ENCODE measurements at places on chromosomes 5 and 9. TPM values are rescaled to one million over a fixed set of nuclear protein-coding genes. Genes with fewer than 3 reads are reported as not detected.
A peak's percentile ranks its signal among the peaks of the same experiment; 100 is the strongest.

EXOC3 gene
- 55.4 TPM for total RNA-seq

DNA sequence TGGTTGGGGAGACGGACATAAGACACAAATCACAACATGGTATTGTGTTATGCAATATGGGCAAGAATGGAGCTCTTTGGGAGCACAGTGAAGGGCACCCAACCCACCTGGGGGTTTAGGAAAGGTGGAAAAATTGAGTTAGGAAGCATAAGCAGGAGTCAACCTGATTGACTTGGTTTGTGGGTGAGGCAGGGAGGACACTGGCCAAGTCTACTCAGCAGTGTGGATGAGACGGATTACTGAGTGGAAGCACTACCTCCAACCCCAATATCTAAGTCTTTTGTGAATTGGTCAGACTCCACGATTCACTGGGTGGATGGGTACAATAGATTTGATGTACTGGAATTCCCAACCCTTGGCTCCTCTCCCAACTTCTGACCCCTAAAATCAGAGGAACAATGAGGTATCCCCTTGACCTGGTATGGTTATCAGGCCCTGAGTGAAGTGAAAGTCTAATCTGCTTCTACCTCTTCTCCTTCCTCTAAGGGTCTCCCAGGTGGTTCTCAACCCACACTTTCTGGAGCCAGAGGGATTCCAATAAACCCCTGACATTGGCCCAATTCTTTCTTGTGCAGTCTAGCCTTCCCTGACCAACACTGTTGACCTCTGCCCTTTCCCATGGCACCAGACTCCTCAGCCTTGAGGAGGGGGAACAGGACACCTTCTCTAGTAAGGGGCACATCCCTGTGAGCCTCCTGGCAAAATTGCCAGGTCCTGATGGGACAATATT lies 5.2 kb downstream of the EGR1 start:
- no peak for DNase-seq

TLX3 gene
- 161 TPM for total RNA-seq

DNA sequence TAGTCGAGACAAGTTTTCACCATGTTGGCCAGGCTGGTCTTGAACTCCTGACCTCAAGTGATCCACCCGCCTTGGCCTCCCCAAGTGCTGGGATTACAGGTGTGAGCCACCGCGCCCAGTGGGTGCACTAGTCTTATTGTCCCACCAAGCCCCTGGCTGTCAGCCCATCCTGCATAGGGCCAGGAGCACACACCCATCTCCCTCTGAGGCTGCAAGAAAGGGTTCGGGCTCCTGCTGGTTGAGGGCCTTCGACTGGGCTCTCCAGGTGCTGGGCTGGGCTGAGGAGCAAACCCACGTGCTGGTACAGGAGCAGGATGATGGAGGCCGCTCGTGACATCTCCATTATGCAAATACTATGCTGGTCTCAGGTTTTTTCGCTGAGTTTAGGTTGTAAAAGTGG lies 25.1 kb upstream of the RNF130 start:
- DNase-seq, result no peak

IFNA2 gene
- not detected for total RNA-seq

DNA sequence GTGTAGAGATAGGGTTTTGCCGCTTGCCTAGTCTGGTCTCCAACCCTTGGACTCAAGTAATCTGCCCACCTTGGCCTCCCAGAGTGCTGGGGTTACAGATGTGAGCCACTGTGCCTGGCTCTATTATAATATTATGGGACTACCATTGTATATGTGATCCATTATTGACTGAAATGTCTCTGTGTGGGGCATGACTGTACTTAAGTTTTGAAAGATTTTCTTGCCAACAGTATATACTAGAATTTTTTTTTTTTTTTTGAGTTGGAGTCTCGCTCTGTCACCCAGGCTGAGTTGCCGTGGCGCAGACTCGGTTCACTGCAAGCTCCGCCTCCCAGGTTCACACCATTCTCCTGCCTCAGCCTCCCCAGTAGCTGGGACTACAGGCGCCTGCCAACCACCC lies 17.8 kb downstream of the SPIN1 start:
- no peak for DNase-seq

DNA sequence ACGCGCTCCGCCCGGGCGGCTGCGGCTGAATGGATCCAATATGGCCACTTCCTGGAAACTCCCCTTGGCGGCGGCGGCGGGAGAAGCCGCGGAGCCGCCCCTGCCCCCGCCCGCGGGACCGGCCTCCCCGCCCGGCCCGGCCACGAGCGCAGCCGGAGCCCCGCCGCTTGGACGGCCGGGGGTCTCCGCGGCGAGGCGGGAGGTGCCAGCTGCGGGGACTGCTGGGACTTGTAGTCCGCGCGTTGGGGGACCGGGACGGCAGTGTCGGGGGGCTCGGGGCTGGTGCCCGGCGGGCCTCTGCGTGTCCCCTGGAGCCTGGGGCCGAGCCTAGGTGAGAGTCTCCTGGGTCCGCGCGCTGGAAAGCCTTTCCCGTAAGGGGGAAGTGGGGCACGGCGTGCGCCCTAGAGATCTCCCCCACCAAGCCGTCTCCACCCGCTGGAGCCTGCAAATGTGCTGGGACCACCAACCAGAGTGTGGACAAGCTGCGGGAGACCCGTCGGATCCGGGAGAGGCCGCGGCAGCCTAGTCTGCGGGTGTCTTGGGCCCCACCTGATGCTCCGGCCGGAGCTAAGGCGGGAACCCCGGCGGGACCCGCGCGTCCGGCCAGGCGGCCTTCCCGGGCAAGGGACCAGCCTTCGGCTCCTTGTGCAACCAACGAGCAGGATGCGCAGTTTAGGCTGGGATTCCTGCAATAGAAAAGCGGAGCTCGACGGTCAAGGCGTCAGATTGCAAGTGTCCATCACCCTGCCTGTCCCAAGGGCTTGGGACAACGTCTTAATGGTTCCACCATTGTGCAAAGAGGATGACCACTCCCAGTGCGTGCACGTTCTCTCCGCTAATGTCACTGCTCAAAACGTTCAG lies at the start of gene SEPTIN8:
Gene SEPTIN8 (minus strand): TSS at position 31 of the 861 bp plus-strand sequence. CDS start 102 bp downstream, outside the sequence.
- DNase-seq, result peak; percentile 61

- no peak for DNase-seq
These were observed 416.6 kb upstream of the CLINT1 start for GRCh38 chr5:158275511-158275910.

- DNase-seq, result no peak
These were observed 124.4 kb upstream of the NMUR2 start for GRCh38 chr5:152529440-152529839.

- no peak for DNase-seq
These were observed 76.5 kb downstream of the DAP start for GRCh38 chr5:10684303-10685086.

- no peak for DNase-seq
These were observed 292.7 kb downstream of the RAB3C start for GRCh38 chr5:58875599-58875998.

GRCh38 chr9:122930541-122931225 lies 629 bp downstream of the ZBTB26 start:
- no peak for DNase-seq

DNA sequence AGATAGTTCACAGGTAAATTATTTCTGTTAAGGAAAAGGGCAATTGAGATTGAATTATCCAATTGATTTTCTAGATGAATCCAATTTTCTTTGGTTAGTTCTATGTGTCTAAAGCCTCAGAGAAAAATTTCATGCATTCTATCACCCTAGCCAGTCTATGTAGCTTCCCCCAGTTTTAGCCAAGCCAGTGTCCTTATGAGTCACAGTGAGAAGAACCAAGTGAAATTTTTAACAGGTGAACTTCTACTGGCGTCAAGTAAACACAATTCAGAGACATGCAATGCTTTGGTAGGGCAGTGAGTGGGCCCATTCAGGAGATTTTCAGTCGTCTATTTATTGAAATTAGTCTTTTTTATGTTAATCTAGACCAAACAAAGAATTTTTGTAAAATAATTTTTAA lies 1077.4 kb upstream of the ARRDC3 start:
- DNase-seq, result no peak

ENTREP1 gene
- total RNA-seq, result 1.0 TPM

- DNase-seq, result no peak
These were observed 29.5 kb downstream of the CCNH start for GRCh38 chr5:87383216-87383615.

BTNL3 gene
- not detected for total RNA-seq

DNA sequence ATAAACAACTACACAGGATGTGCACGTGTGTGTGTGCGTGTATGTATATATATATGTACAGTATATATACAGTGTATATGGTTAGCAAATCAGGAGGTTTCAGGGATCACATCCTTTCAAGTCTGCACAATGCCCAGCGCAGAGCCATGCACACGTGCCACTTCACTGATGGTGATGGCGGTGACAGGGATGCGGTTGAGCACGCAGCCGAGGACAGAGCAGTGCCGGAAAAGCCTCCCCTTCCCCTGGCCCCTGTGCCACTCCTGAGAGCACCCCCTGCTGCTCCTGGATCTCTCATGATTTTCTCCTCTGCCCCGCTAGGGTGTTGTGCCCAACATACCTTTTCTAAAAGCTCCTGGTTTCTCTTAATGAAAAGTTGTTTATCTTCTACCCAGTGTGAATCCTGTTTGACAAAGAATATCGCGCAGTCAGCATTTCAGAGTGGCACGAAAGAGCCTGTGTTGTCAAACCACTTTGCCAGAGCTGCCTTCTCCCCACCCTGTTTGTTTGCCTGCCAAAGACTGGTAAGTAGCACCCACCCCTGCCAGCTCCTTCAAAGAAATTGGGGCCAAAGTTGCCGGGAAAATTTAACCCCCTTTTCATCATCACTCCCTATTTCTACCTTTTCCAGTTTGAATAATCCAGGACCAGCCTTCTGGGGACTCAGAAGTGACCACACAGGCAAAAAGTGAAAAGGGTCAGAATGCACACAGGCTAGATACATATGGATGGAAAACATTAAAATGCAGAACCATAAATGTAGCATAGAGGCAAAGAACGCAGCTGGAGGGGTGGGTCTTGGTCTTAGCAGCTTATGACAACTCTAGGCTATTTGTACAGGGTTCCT lies 126.2 kb upstream of the DPYSL3 start:
- no peak for DNase-seq

GRCh38 chr5:94562327-94562971 lies 56.0 kb downstream of the KIAA0825 start:
- no peak for DNase-seq

ARL14EPL gene
- total RNA-seq, result not detected

GRCh38 chr9:4356306-4356705 lies 56.4 kb upstream of the GLIS3 start:
- DNase-seq, result no peak

GRCh38 chr5:63127054-63127453 lies 548.4 kb downstream of the LRRC70 start:
- no peak for DNase-seq

GRCh38 chr9:128192601-128193371 lies 1.4 kb upstream of the CIZ1 start:
- peak; percentile 73 for DNase-seq

DNA sequence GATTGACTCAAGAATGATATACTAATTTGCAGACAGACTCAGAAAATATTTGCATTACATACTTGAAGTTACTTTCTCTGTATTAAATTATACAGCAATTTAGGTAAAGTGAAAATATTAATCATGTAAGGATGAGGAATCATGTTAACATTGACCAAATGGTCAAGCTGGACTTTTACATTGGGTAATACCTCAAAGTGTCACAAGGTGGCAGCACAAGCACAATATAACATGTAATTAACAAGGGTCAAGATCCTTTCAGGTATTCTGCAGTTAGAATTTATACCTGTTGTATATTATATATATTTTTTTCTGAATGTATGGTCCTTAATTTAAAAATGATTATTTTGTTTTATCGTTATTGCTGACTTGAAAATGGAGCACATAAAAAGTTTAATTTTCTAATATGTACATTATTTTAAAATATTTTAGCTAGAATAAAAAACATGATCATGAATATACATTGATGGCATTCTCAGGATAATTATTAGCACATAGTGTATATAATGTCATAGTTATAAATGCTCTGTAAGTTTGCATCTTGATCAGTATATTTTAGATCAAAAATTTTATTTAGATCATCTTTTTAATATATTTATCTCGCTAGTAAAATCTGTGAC lies 8.6 kb downstream of the HAPLN1 start:
- no peak for DNase-seq

OTP gene
- 0.17 TPM for total RNA-seq

DNA sequence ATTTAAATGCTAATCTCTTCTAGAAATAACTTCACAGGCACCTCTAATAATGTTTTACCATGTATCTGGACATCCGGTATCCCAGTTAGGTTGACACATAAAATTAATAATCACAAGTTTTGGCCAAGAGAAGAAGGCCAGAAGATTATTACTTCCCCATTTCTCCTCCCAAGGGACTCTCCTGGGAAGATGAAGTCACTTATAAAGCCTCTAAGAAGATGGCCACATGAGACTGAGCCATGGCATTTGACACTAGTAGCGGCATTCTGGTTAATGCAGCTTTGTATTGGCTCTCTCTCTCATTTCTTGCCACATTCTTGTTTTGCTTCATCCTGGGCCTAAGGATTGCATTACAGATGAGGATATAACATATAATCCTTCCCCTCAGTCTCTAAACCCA lies 34.5 kb upstream of the RASA1 start:
- DNase-seq, result no peak

- DNase-seq, result no peak
These were observed 28.4 kb downstream of the ELP1 start for GRCh38 chr9:108905494-108905893.

- DNase-seq, result no peak
These were observed 84.6 kb downstream of the CEMIP2 start for GRCh38 chr9:71683598-71684235.

- DNase-seq, result no peak
These were observed 60.6 kb downstream of the FAM174A start for GRCh38 chr5:100595812-100596173.

- DNase-seq, result peak; percentile 66
These were observed 777 bp downstream of the ENDOG start for GRCh38 chr9:128818839-128819715.

SV2C gene
- 17.8 TPM for total RNA-seq

- no peak for DNase-seq
These were observed 126.4 kb upstream of the COL5A1 start for GRCh38 chr9:134515026-134515821.

PCDHB6 gene
- total RNA-seq, result 7.2 TPM

DNA sequence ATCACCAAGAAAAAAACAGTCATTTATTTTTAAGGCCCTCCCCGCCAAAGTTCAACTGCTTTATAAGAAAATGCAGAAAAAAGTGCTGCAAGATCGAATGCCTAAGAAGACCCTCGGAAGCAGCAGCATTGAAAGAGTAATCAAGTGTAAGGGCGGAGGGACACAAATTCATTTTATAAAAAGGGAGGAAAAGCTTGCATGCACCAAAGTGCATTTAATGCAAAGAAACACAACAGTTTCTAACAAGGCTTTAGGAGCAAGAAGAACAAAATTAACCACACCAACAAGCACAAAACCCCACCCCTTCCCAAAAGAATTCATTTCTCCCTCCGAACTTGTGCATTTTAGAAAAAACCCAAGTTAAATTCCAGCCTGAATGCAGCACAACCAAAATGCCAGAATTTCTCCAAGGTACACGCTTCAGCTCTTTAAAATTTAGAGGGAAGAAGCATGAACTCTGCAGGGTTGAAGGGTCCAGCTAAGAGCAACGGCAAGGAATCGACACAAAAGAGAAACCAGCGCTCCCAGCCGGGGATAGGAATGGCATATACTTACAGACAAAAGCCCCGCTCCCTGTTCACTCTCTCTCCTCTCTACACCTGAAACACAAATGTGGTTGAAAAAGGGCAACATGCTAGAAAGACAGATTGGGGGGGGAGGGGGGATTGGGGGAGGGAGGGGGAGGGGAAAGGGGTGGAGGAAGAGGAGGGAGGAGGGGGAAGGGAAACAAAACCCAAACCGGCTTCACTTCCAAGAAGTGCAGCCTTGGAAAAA lies at the start of gene NREP:
Gene NREP (minus strand): TSS at position 614 of the 774 bp plus-strand sequence. CDS start 1,422 bp downstream, outside the sequence.
- DNase-seq, result peak; percentile 59

GRCh38 chr9:69204849-69205248 lies 30.8 kb downstream of the TJP2 start:
- DNase-seq, result peak; percentile 18

GRCh38 chr5:132177691-132178149 lies 49.9 kb downstream of the P4HA2 start:
- no peak for DNase-seq
